ENCODE measurements at places on chromosomes 6 and 20. TPM values are rescaled to one million over a fixed set of nuclear protein-coding genes. Genes with fewer than 3 reads are reported as not detected.

The SLC44A4 gene
- not detected for total RNA-seq

The CBLN4 gene
- total RNA-seq: not detected

The WFDC12 gene
- total RNA-seq: not detected

The TNXB gene
- total RNA-seq: 10.6 TPM

The OPN5 gene
- total RNA-seq: under 0.01 TPM

The SH3BGRL2 gene
- 2.7 TPM for total RNA-seq

The LY6G6F gene
- not detected for total RNA-seq

The ISM1 gene
- under 0.01 TPM for total RNA-seq

The CCN6 gene
- not detected for total RNA-seq
